ENCODE measurements at places on chromosomes 4 and X.

GRCh38 chrX:84219551-84219950, 31.6 kb upstream of the RPS6KA6 start:
- peak; percentile 55 for DNase-seq

DNA sequence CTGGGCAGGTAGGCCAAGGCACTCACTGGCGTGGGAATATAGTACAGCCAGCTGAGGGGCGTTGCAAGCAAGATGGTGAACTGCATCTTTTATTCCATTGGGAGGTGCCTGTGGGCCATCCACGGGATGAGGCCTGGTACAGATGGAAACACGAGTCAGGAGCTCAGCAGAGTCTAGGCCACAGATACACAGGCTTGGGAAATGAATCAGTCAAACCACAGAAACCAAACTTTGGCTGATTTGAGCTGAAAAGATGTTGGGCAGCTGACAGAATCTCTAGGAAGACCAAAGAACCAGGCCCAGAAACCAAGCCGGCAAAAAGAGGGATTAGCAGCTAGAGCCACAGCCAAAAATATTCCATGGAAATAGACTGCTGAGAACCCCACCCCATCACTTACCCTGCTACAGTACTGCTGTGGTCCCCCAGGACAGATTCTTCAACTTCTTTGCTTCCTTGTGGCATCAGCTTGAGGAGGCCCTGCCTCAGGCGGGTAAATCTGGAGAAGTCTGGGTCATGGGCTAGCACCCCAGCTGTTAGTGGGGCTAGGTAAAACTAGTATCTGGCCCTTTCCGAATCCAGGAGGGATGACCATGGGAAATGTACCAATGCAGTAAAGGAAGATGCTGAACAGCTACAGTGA, 75.4 kb downstream of the TMEM131L start:
- DNase-seq = peak; percentile 32

GRCh38 chr4:156248917-156249316, 295.3 kb upstream of the CTSO start:
- DNase-seq = peak; percentile 54

DNA sequence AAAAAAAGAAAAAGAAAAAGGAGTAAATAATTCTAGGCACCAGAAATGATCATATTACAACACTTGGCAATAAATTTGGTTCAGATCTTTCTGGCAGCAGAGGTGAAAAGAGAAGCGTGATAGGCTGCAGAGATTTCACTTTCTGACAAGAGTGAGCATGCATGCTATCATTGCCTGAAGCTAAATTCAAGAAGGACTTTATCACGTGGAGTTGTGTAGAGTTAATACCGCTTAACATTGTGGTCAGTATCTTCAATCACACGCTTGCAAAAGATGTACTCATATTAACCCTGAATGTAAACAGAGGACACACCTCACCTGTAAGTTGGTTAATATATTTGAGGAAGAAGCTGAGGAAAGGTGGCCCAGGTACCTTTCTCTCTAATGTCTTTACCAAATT, 31.4 kb upstream of the RBPJ start:
- peak; percentile 88 for DNase-seq

- DNase-seq = no peak
These were observed 290.4 kb upstream of the MAGEB16 start for GRCh38 chrX:35507701-35508100.

GRCh38 chr4:114250439-114250891, 271.0 kb upstream of the ARSJ start:
- no peak for DNase-seq

GRCh38 chr4:85777908-85778631, 303.1 kb downstream of the ARHGAP24 start:
- DNase-seq = no peak

GRCh38 chrX:22122510-22122909, 90.4 kb downstream of the PHEX start:
- DNase-seq = peak; percentile 96

DNA sequence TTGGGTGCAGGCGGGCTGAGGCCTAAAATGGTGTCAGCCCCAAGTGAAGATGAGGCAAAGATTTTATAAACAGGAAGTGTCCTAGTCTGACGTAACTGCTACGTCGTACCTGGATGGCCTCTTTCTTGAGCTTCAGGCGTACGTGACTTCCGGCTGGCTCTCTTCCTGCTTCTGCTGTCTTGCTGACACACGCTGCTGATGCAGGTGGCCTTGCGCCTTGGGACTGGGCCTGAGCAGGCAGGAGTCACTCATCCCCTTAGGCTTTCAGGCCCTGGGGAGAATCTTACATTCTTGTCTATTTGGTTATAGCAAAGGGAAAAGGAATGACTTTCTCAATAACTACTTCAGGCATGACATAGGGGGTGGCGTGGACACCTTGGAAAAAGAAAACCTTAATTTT, 20.1 kb upstream of the ABRAXAS1 start:
- no peak for DNase-seq

DNA sequence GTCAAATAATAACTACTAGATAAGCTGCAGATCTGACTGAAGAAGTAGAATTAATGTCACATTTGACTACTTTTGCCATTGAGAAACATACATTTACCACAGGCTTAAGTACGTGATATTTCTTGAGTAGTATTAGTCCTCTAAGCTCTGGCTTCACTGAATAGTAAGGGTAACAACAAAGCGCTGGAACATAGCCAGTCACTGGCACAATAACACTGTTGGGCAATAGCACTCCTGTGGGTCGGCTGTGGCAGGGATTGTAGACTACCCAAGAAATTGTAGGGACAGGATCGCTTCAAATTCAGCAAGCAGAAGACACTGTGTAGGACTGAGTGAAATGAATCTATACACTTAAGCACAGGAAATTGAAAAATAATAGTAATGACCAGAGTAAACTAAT, 27.1 kb upstream of the IL15 start:
- peak; percentile 56 for DNase-seq

- no peak for DNase-seq
These were observed 52.0 kb upstream of the TMSB15B start for GRCh38 chrX:103910430-103910829.

DNA sequence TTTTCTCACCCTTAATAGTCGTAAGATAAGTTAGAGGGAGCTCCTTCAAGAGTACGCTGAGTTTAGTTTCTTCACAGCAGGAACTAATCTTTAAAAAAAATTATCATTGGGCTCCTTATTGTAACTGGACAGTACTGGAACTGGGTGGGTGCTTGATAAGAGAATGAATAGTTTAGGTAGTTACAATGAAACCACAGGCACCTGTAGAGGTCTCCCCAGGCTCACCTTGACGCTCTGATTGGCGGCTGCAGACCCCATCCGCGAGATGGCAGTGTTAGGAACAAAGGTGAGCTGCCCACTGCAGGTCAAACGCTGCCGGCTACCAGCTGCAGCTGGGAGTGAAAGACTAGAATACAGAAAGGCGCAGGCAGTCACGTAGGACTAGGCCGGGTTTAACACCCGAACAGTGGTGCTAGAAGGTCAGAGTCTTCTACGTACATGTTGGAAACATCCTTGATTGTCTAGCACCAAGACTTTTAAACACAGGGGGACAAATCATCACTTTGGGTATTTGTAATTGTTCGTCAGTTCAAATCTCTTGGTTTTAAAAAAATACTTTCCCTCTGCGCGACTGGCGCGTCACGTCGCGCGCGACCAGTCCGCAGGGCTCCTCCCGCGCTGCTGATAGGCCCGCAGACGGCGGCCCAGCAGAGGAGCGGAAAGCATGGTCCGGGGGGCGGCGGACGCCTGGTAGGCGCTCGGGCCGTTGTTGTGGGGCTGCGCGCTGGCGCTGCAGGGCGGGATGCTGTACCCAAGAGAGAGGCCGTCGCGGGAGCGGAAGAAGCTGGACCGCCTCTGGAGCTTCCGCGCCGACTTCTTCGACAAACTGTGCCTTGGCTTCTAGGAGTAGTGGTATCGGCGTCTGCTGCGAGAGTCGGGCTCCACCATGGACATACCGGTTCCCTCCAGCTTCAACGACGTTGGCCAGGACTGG, 45.6 kb downstream of the SMARCA5 start:
- DNase-seq = peak; percentile 74

DNA sequence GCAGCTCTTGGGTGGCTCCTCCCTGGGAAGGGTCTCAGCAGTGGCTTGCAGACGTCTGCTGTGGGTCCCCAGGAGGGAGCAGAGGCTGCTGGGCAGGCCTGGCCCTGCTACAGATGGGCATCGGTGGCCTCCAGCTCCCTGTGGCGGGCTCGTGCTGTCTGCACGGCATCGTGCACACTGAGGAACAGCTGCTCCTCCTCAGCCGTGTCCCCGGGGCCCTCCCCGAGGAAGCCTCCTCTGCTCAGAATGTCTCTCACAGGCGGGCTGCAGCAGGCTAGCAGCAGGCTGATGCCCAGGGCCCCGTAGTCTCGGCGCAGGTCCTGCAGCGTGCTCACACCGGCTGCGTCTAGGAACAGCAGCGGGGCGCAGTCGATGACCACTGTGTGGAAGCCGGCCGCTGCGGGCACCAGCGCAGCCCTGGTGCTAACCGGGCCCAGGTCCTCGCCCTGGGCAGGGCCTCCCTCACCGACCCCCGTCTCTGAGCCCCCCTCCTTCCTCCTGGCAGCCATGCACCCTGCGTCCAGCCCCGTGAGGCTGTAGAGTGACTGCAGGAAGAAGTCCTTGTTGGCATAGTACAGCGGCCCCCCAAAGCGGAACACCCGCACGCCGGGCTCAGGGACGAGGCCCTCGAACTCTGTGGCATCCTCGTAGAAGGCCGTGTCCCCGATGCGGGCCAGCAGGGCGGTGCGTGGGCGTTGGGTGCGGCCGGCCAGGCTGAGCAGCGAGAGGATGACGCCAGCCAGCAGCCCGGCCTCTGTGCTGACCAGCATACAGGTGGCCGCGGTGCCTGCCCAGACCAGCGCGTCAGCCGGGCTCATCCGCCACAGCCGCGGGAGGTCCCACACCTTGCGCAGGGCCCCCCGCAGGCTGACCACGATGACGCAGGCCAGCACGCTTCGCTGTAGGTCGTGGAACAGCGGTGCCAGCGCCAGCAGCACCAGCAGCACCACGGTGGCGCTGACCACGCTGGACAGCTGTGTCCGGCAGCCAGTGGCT, 2.2 kb downstream of the IDUA start:
- DNase-seq = no peak

- no peak for DNase-seq
These were observed 784.4 kb downstream of the RPA4 start for GRCh38 chrX:97668126-97668525.

DNA sequence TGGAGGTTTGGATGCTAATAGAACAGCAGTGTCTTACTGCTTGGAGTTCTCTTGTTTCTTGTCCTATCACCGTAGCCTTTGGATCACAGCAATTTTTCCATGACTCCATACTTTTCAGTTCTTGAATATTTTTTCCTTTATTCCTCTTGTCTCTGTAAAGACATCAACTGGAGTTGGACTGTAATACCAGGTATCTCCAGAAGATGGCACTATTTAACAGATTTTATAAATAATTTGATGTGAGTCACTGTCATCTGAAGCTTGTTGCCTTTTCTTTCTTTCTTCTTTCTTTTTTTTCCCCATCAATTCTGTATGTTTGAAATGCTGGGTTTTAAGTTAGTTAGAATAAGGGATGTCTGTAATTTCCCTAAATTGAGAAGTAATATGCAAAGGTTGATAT, 24.1 kb downstream of the HPRT1 start:
- DNase-seq = peak; percentile 65

GRCh38 chr4:144189121-144189520, 48.6 kb upstream of the GYPA start:
- no peak for DNase-seq

DNA sequence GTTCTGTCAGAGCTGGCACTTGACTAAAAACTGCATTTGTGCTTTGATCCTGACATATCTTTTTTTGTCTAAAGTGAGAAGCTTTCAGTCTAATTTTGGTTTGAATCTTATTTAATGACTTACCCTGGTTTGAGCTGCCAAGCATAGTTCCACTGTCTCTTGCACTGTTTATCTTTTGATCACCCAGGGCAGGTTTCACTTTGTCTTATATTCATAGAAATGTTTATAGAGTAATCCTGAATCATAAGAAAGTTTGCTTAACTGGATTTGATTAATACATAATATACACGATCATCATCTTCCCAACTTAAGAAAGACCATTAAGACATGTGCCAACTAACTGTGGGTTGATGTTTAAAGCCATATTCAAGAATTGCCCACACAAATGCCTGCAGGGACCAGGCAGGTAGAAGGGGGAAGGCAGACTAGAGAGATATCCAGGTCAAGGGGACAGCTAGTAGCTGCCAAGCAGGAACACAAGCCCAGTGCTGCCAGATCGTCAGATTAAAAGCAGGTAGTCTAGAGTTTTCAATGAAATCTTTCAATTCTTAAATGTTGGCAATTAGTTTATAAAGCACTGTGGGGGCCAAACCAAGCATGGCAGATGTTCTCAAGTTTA, 1.9 kb downstream of the GK start:
- peak; percentile 64 for DNase-seq

DNA sequence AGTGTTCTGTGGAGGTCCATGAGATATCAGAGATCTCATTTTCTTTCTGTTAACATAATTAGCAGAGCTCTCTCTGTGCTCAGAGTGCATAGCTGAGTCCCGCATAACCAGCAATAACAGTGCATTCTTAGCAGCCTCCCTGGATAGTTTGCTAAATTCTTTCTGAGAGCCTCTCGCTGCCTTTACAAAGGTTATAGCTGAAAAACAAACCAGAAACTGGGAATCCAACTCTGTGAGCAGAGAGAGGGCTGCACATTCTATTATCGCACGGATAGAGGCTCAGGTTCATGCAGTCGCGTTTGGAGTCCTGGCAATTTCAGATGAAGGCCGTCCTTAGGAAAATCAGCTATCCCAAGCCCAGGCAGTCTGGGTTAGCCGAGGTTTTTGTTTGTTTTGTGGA, 1.2 kb downstream of the ENPP6 start:
- no peak for DNase-seq

GRCh38 chrX:40068048-40068447, 29.7 kb downstream of the BCOR start:
- peak; percentile 15 for DNase-seq

DNA sequence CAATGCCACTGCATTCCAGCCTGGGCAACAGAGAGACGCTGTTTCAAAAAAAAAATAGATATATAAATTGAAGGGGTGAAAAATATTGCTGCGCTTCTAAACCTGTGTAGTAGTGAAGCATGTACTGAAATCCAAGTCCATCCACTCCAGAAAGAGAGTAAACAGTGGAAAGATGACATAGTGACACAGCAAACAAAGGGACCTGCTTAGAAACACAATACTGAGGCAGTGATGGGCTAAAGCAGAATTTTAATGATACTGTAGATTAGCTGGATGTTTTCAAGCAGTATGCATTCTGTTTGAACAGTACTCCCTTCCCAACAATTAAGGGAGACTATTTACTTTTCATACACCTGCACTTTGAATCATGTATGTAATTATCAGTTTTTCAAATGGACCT, 42.5 kb downstream of the TFDP3 start:
- DNase-seq = no peak

Data from bronchial epithelial cell (primary cell).